Activated CD8-positive, alpha-beta memory T cell treated with anti-CD3 and anti-CD28 coated beads for 1 hour (primary cell): ENCODE measurements at places on chromosomes 5 and 9.

DNA sequence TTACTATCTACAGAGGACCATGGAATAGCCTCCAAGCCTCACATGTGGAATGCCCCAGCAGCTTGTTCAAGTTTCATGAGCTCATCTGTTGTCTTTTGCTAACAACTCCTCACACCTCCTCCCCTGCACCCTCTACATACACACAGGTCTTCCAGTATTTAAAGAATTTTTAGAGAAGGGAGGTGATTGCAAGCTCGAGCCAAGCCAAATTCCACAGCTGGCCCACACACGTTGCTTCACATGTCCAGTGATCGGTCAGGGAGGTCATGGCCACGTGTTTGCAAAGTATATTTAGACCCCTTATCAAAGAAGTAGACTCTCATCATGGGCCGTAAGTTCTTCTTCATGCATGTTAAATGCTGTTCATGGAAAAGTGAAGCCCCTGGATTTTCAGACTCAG, 281.7 kb downstream of the OSTF1 start:
- DNase-seq = no peak

DNA sequence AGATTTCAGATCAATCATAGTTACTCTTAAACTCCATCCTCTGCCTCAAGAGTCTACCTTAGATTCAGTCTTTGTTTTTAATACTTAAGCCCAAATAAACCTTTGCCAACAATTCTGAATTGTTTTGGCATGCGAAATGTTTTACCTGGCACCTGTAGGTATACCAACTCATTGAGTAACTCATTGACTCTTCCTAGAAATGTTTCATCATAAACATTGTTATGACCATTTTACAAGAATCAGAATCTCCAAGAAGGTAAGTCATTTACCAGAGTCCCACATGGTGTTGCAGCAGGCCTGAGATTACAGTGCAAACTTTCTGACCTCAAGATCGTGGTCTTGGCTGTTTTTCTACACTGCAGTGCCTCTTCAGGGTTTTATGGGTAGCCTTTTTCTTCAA, 750.4 kb downstream of the BRINP1 start:
- no peak for DNase-seq

- no peak for DNase-seq
Observed at GRCh38 chr9:125604196-125604595, 102.8 kb downstream of the MAPKAP1 start.

- DNase-seq = no peak
Observed at GRCh38 chr5:61570767-61571166, 238.7 kb downstream of the ZSWIM6 start.

- no peak for DNase-seq
Observed at GRCh38 chr9:14687042-14687719, 6.1 kb downstream of the ZDHHC21 start.
